ENCODE measurements at places on chromosomes 3 and 15. TPM values are rescaled to one million over a fixed set of nuclear protein-coding genes. Genes with fewer than 3 reads are reported as not detected.

- DNase-seq = peak; percentile 83
Measured at GRCh38 chr3:138347960-138348753, at the start of gene MRAS. MRAS (plus strand) TSS chr3:138348579; CDS start chr3:138372884, 24,305 bp downstream.

- DNase-seq = no peak
Measured at GRCh38 chr3:54897028-54897711, 30.7 kb downstream of the LRTM1 start.

DNA sequence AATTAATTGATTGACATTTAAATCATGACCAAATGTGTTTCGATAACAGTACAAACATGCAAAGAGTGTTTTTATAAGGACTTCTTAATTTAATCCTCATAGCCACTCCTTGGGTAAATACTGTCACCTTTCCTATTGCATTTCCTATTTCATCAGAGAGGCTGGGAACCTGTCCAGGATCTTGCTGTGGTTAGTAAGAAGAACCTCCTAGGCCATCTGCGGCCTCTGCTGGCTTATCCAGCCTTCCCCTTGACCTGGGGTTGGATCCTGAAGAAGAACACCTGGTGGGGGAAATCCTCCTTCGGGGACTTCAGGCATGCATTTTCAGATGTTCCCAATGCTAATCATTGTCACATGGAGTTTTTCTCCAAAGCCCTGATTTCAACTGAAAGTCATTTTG is 25.5 kb downstream of the GLDN start:
- no peak for DNase-seq

DNA sequence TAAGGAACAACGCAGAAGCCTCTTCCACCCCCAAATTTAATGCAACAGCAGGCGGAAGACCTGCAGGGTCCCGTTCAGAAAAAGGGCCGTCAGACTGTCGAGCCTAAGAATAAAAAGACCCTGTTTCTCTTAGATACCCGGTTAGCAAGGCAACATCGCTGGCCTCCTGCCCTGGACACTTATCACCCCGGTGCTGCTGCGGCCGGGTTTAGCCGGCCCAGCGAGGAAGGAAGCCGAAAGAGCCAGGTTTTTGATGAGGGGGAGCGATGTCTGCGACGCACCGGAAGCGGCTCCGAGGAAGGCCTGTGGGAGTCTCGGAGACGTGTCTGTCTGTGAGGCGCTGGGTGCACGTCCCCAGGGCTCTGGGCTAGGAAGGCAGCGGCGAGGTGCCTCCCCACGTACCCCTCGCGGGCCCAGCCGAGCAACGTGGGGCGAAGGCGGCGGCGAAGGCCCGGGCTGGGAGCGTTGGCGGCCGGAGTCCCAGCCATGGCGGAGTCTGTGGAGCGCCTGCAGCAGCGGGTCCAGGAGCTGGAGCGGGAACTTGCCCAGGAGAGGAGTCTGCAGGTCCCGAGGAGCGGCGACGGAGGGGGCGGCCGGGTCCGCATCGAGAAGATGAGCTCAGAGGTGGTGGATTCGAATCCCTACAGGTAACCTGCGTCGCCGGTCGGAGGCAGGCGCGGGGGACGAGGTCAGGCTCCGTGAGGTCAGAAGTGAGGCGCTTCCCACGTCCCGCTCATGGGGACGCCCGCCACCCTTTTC is at the start of gene UBA5:
TSS of gene UBA5 (plus strand) at position 278 of the 759 bp plus-strand sequence. CDS start at position 487, 209 bp downstream.
- DNase-seq = peak; percentile 77

DNA sequence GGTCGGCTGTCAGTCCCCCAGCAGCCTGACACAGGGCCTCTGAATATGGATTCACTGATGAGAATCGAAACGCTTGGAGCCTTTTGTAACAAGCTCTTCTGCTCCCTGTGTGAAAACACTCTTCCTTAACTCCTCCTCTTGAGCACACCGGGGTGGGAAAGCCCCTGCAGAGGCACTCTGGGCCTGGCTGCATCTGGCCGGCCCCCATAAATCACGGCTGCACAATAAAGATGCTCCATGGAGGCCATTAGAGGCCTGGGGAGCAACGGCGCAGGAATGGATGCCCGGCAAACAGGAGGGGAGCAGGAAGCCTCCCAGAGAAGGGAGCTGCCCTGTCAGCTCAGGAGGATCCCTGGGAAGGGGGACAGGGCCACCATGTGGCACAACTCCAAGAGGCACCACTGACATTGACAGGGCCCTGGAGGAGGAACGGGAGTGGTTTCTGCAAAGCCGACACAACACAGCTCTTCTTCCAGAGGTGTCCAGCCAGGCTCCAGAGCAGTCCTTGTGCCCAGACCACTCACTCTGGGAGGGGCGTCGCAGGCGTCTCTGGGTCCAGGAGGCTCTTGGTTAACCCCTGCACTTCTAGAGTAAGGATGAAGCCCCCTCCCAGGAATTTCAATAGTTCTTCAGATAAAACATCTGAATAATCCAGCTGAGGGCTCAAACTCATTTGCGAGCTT is 509.3 kb upstream of the PPP2R3A start:
- no peak for DNase-seq

DNA sequence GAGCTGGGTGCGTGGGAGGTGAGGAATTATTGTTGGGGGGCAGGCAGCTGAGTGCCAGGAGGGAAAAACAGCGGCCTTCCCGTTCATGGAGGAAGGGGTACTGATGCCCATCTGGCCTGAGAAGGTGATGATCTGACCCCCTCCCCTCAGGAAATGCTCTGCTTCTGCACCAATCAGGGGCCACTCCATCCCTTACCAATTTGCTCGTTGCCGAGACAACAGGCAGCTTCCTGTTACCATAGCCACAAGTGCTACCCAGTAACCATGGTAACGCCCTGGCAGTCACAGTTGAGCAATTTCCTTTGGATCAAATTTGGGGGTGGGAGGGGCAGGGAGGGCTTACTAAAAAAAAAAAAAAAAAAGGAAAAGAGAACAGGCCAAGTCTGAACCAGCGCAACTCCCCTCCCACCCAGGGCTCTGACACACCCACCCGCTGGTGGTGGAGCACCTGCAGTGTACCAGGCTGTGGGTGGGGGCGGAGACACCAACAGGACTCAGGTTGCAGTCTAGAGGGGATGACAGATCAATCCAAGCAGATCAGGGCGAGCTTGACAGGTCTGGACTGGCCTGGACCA is 13.7 kb downstream of the CELF6 start:
- no peak for DNase-seq

Gene VEPH1
- polyA plus RNA-seq = 0.13 TPM

Gene ARL8B
- 55.3 TPM for polyA plus RNA-seq

Gene XCR1
- polyA plus RNA-seq = not detected

DNA sequence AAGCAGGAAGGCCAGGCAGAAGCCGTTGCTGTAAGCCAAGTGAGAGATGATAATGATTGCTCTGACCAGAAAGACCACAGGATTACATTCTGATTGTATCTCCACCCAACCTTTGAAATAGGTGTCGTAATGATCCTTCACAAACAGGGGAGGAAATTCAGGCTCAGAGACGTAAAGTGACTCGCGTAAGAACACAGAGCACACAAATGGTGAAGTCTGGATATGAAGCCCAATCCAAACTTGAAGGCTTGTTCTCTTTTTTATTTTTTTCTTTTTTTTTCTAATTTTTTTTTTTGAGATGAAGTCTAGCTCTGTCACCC is 25.3 kb upstream of the PIAS1 start:
- no peak for DNase-seq

DNA sequence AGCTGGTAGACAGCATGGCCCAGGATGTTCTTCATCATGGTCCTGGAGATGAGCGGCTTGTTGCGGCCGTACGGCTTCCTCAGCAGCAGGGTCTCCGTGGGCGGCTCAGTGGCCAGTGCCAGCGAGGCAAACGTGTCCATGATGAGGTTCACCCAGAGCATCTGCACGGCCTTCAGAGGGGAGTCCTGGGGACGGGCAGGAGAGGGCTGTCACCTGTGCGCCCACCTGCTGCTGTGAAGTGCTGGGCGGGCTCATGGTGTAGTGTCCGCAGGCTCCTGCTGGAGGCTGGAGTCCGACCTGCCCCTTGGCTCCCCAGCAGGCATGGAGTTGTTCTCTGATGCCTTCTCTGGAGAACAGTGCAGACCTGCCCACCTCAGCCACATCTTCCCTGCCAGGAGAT is 21.9 kb upstream of the SEC13 start:
- no peak for DNase-seq

Gene PLXND1
- 169 TPM for polyA plus RNA-seq

Gene NPHP3
- 3.8 TPM for polyA plus RNA-seq

- no peak for DNase-seq
Measured at GRCh38 chr3:9349321-9350117, 13.3 kb upstream of the THUMPD3 start.

Gene P2RY1
- polyA plus RNA-seq = 1.4 TPM

Gene A4GNT
- polyA plus RNA-seq = not detected

DNA sequence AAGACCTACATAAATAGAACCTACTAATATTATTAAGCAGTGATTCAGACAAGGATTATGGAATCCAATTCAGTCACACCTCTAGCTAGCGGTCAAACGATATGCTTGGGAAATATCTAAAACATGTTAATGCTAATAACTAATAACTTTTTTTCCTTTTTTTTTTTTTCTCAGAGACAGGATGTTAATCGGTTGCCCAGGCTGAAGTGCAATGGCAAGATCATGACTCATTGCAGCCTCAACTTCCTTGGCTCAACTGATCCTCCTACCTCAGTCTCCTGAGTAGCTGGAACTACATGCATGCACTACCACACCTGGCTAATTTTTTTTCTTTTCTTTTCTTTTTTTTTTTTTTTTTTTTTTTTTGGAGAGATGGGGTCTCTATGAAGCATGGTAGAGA is 124.1 kb downstream of the NR2E3 start:
- DNase-seq = no peak

Gene C3orf85
- polyA plus RNA-seq = not detected

- DNase-seq = no peak
Measured at GRCh38 chr3:2661078-2661477, 449.1 kb downstream of the IL5RA start.

- DNase-seq = no peak
Measured at GRCh38 chr3:59142556-59142955, 92.7 kb upstream of the CFAP20DC start.

Gene HGD
- not detected for polyA plus RNA-seq

Gene SNURF
- polyA plus RNA-seq = 11.7 TPM

Gene ESYT3
- polyA plus RNA-seq = 0.26 TPM

- DNase-seq = no peak
Measured at GRCh38 chr3:41701191-41701698, 260.7 kb downstream of the ULK4 start.

- DNase-seq = no peak
Measured at GRCh38 chr3:36475558-36475957, 95.3 kb downstream of the STAC start.

DNA sequence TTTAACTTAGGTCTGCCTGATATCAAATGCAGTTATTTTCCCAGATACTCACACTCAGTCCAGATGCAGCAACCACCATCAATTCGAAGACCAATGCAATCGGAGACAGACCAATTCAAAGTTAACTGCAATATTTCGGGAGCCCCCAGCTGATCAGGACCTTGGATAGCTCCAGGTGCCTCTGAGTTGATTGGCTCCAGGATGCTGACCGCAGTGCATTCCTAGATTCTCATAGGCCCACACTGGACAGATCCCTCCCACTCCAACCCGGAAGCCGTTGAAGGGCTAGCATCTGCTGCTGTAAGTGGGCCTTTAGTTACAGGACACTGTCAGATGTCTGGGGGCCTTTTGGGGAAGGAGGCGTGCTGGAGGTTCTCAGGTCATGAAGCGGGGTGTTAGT is 89.5 kb upstream of the ATP2B2 start:
- DNase-seq = no peak

- no peak for DNase-seq
Measured at GRCh38 chr3:10268116-10268515, 19.9 kb downstream of the TATDN2 start.

- DNase-seq = no peak
Measured at GRCh38 chr15:62369454-62369853, 204.4 kb upstream of the C2CD4B start.

Gene AGTR1
- 2.5 TPM for polyA plus RNA-seq

DNA sequence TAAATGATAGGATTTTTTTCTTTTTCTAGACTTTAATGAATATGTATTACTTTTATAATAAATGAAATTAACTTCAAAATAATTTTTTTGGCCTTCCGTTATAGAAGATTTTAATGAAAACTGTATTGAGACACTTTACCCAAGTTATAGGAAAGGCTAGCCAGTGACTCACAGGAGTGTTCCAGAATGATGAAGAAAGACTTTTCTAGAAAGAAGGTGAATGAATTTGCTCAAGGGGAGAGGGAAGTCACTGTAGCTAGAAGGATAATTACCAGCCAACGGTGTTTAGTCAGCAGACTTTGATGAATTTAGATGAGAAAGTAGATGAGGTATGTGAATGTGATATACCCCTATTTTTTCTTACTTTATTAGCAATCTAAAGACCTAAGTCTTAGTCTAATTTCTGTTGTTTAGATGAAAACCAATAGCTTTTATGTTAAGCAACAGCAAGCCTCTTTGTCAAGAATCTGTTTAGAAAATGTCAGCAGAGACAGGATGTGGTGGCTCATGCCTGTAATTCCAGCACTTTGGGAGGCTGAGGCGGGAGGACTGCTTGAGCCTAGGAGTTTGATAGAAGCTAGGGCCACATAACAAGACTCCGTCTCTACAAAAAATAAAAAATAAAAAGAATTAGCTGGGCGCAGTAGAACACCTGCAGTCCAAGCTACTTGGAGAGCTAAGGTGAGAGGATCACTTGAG is 3.2 kb downstream of the ALAS1 start:
- DNase-seq = no peak

Gene ERC2
- 0.22 TPM for polyA plus RNA-seq

Gene CDHR4
- 0.80 TPM for polyA plus RNA-seq

DNA sequence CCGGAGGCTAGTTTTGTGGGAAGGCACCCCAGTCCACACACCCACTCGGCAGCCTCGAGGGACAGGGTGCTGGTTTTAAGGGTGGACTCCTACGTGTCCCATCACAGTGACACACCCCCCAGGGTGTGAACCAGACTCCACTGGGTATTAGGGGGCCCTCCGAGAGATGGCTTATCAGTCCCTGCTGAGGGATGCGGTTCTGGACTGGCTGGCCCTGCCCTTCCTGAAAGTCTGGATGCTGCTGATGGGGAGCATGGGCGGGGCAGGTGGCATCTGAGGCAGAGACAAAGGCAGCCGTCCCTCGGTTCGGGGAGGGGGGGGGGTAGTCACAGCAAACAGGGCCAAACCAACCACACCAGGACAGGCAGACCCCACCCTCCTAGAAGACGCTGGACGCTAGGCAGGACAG is 939 bp upstream of the ULK3 start:
- no peak for DNase-seq

GRCh38 chr3:124779751-124780191 is 49.5 kb downstream of the UMPS start:
- DNase-seq = no peak

DNA sequence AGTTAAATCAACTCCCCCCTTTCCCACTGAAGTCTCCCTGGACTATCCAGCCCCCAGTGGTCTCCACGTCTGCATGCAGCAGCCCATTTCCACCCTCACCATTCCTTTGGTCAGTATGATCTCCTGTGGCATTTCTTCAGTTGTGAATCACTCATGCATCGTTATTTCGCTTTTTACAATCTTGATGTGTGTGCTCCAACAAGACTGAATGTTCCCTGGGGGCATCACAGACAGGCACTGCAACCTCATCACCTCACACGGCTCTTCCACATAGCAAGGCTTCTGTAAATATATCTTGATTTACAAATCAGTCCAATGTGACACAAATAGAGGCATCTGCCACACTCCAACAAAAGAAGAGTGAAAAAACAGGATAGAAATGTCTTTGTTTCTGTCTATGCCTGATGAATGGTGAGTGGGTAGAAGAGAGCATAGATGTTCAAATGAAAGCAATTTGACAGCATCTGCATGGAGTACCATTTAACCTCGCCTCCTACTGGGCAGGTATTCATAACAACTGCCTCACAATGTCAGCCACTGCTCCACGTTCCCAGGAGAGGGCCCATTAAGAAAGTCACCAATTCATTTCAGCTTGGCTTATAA is 5.2 kb downstream of the HEG1 start:
- DNase-seq = no peak

- DNase-seq = no peak
Measured at GRCh38 chr3:147422601-147423536, 13.7 kb downstream of the ZIC1 start.

GRCh38 chr3:133058831-133059230 is 20.6 kb downstream of the TMEM108 start:
- no peak for DNase-seq

Measured in heart right ventricle (tissue), 16 donors.